ENCODE measurements at places on chromosomes 13 and 19. TPM values are rescaled to one million over a fixed set of nuclear protein-coding genes. Genes with fewer than 3 reads are reported as not detected.

The IGFLR1 gene
- total RNA-seq, result 0.34 TPM

The CACNG8 gene
- total RNA-seq, result 0.17 TPM

The ZNF444 gene
- 11.2 TPM for total RNA-seq

The GPX4 gene
- total RNA-seq, result 438 TPM

The ZNF222 gene
- total RNA-seq, result 7.8 TPM
